Peyer's patch (tissue), 4 donors: ENCODE measurements at places on chromosomes 5 and 9.

DNA sequence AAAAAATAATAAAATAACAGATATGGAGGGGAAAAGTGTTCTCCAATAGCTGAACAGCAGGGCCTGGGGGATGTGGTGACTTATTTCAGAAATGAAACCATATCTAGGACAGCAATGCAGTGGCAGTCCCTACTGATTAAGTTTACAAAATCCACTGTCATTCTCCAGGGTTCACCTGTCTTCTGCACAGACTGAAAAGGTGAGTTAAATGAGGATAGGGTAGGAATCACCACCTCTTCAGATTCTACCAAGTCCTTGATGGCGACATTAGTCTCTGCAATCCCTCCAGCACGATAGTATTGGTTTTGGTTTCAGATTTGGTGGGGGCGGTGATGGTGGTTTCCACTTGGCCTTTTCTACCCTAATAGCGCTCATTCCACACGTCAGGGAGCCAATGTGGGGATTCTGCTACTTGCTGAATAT lies 32.3 kb upstream of the NPM1 start:
- DNase-seq: no peak

GRCh38 chr9:134917431-134918373 lies at the start of gene FCN1:
Gene FCN1 (minus strand): TSS chr9:134917912. CDS start chr9:134917871, 41 bp downstream.
- no peak for DNase-seq

GRCh38 chr9:105083256-105083655 lies 155.3 kb upstream of the ABCA1 start:
- DNase-seq: no peak

- DNase-seq: no peak
These were observed 106.5 kb upstream of the PRRC1 start for GRCh38 chr5:127410959-127411358.

- no peak for DNase-seq
These were observed 144.1 kb upstream of the ACTBL2 start for GRCh38 chr5:57626703-57627102.

- no peak for DNase-seq
These were observed 245.7 kb downstream of the BNC2 start for GRCh38 chr9:16624744-16625117.
